ENCODE measurements at places on chromosomes 3 and 15. TPM values are rescaled to one million over a fixed set of nuclear protein-coding genes. Genes with fewer than 3 reads are reported as not detected.

The GASK1A gene
- polyA plus RNA-seq, result not detected

The SLC12A8 gene
- polyA plus RNA-seq, result not detected

The CLDN18 gene
- polyA plus RNA-seq, result not detected

The NAA80 gene
- 4.7 TPM for polyA plus RNA-seq

The ASB14 gene
- 0.27 TPM for polyA plus RNA-seq

The CCDC39 gene
- polyA plus RNA-seq, result not detected

GRCh38 chr3:110623571-110623970 is 448.0 kb upstream of the NECTIN3 start:
- no peak for DNase-seq

DNA sequence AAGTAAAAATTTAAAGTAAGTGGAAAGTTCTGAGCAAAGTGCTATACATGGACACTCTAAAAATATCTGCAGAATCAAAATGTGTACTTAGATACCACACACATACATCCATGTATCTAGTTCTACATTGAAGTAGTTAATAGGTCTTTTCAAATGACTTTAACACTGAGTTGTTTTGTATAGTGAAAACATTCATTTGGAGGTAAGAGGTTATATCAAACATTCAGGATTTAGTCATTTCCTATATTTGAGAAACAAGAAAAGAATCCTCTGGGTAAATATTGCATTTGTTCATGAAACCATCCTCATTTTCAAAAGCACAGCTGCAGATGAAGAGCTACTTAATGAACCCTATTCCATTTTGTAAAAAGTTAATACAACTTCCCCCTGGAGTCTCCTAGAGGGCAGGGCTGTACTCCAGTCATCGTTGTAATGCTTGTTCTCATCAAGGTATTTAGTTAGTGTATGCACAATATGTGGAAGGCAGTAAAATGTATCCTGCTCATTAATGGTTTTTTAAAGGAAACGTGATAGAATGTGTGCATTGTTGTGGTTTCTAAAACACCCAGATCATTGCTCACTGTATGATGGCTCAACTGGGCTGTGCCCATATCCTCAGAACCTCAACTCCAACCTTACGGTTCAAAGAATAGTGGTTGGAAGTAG is 26.2 kb downstream of the ARPP21 start:
- DNase-seq, result no peak

- DNase-seq, result no peak
Measured at GRCh38 chr3:62027796-62028195, 345.6 kb downstream of the FEZF2 start.

DNA sequence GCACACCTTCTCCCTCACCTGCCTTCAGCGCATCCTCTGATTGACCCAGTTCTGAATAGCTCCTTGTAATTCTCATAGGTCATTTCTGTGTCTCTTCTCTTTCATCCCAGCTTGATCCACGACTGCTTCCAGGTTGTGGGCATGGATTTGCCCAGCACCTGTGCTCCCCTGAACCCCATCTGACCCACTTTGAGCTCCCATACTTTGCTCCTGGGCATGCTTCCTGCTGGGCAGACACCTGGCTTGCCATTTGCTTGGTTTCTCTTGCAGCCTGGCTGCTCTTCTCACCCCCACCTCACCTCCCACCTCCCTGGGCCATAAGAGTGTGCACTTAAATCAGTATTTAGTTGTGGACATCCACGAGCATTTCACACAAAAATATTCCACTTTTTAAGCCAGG is 635.5 kb downstream of the TBL1XR1 start:
- DNase-seq, result no peak

GRCh38 chr15:57865294-57865693 is 158.8 kb downstream of the POLR2M start:
- no peak for DNase-seq

DNA sequence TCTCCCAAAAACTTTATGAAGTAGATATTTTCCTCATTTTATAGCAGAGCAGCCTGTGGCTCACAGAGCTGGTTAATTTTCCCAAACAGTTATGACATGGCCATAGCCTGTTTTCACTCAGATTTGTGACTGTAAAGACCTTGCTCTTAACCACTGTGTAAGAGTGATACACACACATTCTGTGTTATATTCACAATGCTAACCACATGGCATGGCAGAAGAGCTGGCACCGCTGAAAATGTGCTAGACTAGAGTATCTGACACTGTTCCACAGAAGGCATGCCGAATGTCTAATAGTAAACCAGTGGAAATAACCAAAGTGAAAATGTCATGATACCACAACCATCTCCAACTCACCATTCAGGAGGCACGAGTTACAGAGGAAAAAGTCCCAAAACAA is 71.8 kb downstream of the PEX5L start:
- no peak for DNase-seq

DNA sequence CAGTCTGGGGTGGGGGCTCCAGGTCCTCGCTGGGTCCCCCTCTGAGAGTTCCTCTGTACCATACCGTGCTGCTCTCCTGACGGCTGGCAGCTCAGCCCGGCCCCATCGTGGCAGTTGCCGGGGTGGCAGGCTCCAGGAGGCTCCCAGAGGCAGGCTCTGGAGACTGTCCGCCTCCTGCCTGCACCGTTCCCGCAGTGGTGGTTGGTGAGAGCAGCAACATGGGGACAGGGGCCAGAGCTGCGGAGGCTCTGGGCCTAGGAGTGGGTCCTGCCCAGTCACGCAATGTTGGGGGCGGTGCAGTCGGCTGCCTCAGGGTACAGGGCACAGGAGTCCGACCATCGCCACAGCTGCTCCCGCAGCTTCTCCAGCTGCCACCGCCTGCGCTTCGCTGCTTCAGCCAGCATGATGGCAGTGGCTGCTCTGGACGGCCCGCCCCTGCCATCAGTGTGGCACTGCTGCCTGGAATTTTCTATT is 492.7 kb downstream of the AGBL1 start:
- DNase-seq, result no peak

Data from immature natural killer cell (primary cell).